ENCODE measurements at places on chromosomes 5 and 9.

DNA sequence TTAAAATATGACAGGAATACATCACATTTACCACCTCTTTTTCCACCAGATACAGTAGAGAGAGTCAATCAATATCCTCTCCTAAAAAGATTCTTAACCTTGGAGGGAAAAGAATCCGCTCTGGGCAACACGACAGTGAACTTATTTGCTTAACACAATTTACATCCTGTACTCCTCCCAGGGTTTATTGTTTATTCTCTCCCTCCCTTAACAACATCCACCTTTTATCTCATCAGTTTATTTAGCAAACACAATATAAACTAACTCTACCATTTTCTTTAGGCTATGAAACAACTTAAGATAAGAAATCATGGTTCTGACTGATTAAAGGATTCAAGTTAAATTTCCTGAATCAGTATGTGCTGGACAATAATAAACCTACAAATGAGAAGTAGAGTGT, 50.9 kb downstream of the CERT1 start:
- no peak overlapping the region for H3K27ac ChIP-seq
- peaks cover 4% of the 10 kb centered on the region for H3K4me1 ChIP-seq
- DNase-seq, result no peak
- no peak overlapping the region for H3K4me3 ChIP-seq
- H3K36me3 ChIP-seq, result no peaks in the 10 kb centered on the region

- DNase-seq, result no peak
- H3K27me3 ChIP-seq, result no peaks in the 10 kb centered on the region
- H3K4me3 ChIP-seq, result no peak overlapping the region
- H3K4me1 ChIP-seq, result peaks cover 41% of the 10 kb centered on the region
- H3K27ac ChIP-seq, result peak overlapping the region; percentile 14
These were observed 19.5 kb downstream of the DAB2 start for GRCh38 chr5:39405083-39405843.

DNA sequence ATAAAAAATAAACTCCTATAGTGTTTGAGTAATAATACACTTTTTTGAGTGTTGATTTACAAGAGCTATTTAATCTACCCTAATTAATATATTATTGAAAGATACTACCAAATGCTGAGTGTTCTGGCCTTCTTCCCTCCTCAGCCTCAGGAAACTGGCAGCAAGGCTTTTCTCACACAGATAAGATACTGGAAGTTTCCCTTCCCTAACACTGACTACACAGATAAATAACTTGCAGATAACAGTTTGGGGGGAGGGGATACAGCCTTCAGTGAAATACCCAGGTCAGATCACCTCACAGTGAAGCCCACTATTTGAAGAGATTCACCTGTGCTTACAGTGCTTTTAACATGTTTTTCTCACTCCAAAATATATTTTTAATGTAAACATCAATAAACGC, 1.6 kb upstream of the NIPSNAP3A start:
- H3K27me3 ChIP-seq, result no peaks in the 10 kb centered on the region
- no peak overlapping the region for H3K4me3 ChIP-seq
- no peak for DNase-seq
- H3K36me3 ChIP-seq, result no peaks in the 10 kb centered on the region

DNA sequence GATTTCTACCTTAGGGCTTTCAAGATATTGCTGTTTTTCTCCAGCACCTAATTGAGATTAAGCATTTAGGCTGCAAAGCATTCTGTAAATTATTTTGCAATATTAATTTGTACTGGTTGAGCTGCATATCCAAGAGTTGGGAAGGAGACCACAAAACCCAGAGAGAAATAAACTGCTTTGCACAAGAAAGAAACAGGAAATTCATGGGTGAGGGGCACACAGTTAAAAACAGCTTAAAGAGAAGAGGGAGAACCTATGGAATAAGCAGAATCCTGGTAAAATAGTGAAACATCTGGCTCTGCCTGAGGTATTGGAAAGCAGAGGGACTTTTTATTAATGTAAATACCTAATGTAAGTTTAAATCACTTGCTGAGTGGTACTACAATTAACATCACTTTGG, 243.0 kb downstream of the TMEM167A start:
- no peak overlapping the region for H3K27ac ChIP-seq
- no peaks in the 10 kb centered on the region for H3K27me3 ChIP-seq

GRCh38 chr5:134561871-134562296, 36.4 kb downstream of the JADE2 start:
- peaks cover 74% of the 10 kb centered on the region for H3K36me3 ChIP-seq
- DNase-seq, result no peak
- no peak overlapping the region for H3K4me3 ChIP-seq

GRCh38 chr9:128702949-128703615, 779 bp downstream of the PKN3 start:
- peaks cover 16% of the 10 kb centered on the region for H3K4me1 ChIP-seq
- peak; percentile 79 for DNase-seq
- H3K27ac ChIP-seq, result peak overlapping the region; percentile 81

DNA sequence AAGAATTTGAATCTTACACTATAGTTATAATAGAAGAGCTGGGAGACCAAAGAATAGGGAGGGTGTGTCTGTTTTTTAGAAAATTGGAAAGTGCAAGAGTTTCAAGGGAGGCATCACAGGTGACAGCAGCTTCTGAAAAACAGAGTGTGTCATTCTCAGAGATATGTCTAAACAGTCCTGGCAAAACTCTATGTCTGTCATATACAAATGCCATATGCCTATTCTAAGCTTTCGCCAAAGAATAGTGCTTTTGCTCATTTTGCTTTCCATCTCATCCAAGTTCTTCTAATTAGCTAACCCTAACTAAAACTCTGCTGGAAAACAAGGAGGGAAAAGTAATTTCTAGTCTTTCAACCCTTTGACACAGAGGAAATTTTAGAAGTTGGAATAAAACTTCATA, 388.0 kb upstream of the TYRP1 start:
- no peak overlapping the region for H3K4me3 ChIP-seq
- H3K4me1 ChIP-seq, result no peaks in the 10 kb centered on the region
- H3K27ac ChIP-seq, result no peak overlapping the region

DNA sequence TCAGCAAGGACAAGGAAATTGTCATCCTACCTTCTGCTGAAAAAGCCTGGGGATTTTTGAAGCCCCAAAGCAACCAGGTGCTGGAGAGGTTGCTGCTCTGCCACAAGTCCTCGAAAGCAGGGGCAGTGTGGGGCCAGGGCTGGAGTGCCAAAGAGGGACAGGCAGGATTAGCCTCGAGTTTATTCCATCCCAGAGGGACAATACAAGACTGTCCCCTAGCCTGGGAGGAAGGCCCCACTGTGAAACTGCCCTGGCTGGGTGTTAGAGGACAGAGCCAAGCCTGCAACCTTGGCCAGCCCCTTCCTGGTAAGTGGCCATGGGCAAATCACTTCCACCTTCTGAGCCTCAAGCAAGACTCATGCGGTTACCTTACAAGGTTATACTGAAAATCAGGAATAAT, 55.1 kb downstream of the WHRN start:
- no peak overlapping the region for H3K27ac ChIP-seq
- H3K36me3 ChIP-seq, result no peaks in the 10 kb centered on the region
- no peak for DNase-seq
- no peak overlapping the region for H3K4me3 ChIP-seq
- peaks cover 26% of the 10 kb centered on the region for H3K4me1 ChIP-seq

DNA sequence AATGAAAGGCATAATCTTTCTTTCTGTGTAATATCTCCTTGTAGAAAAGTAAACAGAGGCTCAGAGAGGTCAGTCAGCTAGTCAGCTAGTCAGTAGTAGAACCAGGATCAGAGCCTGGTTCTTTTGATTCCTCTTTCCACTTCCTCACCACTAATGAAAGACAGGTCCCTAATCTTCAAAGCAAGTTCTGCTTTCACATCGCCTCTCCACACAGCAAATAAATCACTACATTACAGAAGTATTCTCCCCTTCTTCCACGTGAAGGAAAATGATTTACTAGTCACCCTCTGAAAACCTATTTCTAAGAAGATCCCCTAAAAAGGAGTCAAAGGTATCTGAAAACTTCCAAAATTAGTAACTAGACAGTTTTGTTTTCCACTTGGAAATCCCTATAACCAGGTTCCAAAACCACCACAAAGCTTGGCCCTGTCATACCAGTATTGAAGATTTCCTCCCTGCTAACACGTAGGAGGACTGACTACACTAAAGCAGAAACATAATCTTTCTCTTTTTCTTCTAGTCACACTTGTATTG, 140.5 kb upstream of the TARS1 start:
- no peak overlapping the region for H3K4me3 ChIP-seq
- no peak overlapping the region for H3K27ac ChIP-seq
- no peak for DNase-seq

DNA sequence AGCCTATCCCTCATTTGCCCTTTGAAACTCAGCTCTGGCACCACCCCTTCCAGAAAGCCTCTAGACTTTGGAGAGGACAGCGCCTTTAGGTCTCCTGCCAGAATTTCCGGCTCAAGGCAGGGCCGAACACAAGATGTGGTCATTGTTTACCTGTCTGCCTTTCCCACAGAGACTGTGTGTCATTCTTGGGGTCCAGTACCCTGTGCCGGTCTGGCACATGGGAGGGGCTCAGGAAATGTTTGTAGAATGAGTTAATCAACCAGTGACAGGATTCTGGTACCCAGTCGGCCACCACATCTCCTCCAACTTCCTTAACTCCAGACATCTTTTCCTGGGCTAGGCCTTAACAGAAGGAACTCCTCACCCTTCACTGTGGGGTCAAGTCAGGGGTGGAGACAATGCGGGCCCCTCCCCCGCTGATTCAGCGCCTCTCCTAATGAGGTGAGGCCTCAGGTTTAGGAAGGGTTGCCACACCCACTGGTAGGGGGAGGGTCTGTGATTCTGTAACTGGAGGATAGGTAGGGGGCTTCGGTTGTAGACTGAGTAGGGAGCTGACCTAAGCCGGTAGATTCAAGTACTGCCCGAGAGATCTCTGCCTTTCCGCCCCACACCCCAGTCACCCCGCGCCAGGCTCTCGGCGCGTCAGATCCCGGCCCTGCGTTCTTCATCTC, 29.3 kb downstream of the PCDH1 start:
- no peaks in the 10 kb centered on the region for H3K27me3 ChIP-seq
- no peaks in the 10 kb centered on the region for H3K36me3 ChIP-seq
- peak overlapping the region; percentile 95 for H3K27ac ChIP-seq
- no peak for DNase-seq
- H3K4me1 ChIP-seq, result peaks cover 25% of the 10 kb centered on the region
- peak overlapping the region; percentile 79 for H3K4me3 ChIP-seq

DNA sequence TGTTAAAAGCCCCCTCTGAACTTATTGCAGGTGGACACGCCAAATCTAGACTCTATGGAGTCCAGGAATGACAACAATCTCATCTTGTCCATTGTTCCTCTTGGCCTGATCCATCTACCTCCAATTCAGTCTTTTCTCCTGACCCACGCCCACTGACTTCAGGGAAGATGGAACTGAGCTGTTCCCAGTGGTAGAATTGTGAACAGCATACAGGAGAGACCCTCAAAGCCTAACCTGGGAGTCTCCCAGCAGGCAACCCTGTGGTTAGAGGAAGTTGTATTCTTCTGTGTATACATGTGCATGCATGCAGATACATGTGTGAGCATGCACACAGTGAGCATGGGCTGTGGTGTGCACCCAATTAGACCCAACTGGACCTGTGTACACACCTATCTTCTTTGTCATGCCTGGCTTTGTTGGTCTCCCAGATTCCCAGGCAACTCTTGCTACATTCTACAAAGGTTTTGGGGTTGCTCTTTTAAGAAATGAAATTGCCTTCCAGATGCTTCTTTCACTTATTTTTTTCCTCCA, 286.0 kb downstream of the ZSWIM6 start:
- DNase-seq, result no peak
- no peak overlapping the region for H3K27ac ChIP-seq
- peaks cover 15% of the 10 kb centered on the region for H3K4me1 ChIP-seq
- H3K4me3 ChIP-seq, result no peak overlapping the region
- H3K36me3 ChIP-seq, result no peaks in the 10 kb centered on the region

- H3K27ac ChIP-seq, result no peak overlapping the region
- no peaks in the 10 kb centered on the region for H3K27me3 ChIP-seq
- DNase-seq, result no peak
- H3K4me1 ChIP-seq, result no peaks in the 10 kb centered on the region
- no peak overlapping the region for H3K4me3 ChIP-seq
These were observed 29.0 kb downstream of the AUH start for GRCh38 chr9:91332546-91333231.

- peaks cover 34% of the 10 kb centered on the region for H3K27me3 ChIP-seq
- no peak for DNase-seq
- no peak overlapping the region for H3K27ac ChIP-seq
- no peaks in the 10 kb centered on the region for H3K4me1 ChIP-seq
These were observed 65.4 kb upstream of the ARAP3 start for GRCh38 chr5:141747152-141748141.

DNA sequence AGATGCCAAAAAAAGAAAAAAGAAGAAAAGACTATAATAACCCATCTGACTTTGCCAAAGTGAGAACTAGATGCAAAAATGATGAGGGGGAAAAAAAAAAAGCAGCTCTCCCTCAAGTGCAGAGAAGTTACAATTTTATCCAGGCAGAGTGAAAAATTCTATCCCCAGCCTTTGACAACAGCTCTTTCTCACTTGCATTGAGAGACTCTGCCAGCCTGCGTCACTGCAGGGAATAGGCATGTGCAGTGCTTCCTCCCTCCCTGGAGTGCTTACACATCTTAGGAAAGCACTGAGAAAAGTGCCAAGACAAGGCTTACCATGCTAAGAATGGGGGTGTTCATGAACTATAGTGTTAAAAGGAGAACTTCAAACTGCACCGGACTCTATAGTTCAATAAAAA, 418.6 kb upstream of the TYRP1 start:
- H3K36me3 ChIP-seq, result no peaks in the 10 kb centered on the region
- no peaks in the 10 kb centered on the region for H3K27me3 ChIP-seq
- no peak overlapping the region for H3K4me3 ChIP-seq
- no peak overlapping the region for H3K27ac ChIP-seq

DNA sequence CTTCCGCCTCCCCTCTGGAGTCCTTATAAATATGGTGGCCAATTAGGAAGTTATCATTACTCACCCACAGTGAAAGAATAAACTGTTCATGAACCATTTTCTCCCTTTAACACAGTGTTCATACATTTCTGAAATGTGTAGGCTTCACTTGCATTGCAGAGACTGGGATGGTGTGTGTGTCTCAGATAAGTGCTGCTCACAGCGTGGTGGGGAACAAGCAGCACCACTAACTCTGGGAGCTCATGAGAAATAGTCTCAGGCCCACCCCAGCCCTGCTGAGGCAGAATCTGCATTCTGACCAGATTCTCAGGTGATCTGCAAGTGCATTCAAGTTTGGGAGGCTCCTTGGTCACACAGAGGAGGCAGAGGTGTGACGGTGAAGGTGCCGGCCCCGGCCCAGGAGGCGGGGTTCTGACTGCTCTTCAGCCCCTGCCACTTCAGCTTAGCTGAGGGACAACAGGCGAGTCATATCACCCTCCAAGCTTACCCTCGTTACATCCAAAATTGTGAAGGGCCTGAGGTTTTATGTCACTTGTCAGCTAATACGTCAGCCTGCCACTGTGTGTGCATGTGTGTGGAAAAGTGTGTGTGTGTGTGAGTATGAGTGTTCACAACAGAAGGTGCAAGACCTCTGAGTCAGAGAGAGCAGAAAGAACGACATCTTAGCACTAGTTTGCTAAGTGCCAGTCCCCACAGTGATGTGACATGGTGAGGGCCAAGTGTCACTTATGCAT, 34.7 kb downstream of the DAP start:
- peaks cover 39% of the 10 kb centered on the region for H3K4me1 ChIP-seq
- no peak for DNase-seq
- no peaks in the 10 kb centered on the region for H3K36me3 ChIP-seq
- H3K4me3 ChIP-seq, result no peak overlapping the region
- no peaks in the 10 kb centered on the region for H3K27me3 ChIP-seq

- H3K27me3 ChIP-seq, result no peaks in the 10 kb centered on the region
- no peak overlapping the region for H3K4me3 ChIP-seq
- H3K4me1 ChIP-seq, result no peaks in the 10 kb centered on the region
- H3K36me3 ChIP-seq, result peaks cover 82% of the 10 kb centered on the region
These were observed 33.2 kb downstream of the KDM3B start for GRCh38 chr5:138385660-138386059.
